ENCODE measurements at places on chromosomes 11 and 22.
A peak's percentile ranks its signal among the peaks of the same experiment; 100 is the strongest.

- DNase-seq, result no peak
Measured at GRCh38 chr11:119607726-119608125, 121.3 kb downstream of the NECTIN1 start.

DNA sequence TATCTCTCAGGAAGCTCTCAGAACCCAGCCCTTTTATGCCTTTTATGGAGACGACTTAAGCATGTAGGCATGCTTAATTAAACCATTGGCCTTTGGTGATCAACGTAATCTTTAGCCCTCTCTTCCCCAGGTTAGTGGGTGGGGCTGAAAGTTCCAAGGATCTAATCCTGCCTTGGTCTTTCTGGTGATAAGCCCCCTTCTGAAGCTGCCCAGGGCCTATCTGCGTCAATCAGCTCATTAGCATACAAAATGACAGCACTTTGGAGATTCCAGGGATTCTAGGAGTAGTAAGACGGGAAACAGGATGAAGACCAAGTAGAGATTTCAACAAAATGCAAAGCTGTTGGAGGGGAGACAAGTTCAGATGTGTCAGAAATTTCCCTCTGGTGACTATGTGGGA is 3.1 kb downstream of the FAM118A start:
- DNase-seq, result no peak

DNA sequence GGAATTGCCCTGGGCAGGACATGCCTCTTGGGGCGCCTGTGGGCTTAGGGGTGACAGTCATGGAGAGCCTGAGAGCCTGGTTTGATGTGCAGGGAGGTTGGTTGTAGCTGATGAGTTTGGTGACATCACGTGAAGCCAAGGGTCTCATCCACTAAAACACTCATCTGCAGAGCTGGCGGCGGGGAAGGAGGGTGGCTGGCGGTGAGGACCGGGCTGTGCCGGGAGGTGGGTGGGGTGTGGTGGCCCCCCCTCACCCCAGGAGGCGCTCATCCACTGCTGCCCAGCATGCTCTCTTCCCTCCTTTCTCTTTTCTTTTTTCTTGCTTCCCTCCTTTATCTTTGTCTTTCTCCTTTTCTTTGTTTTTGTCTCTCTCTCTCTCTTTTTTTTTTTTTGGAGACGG is 49.0 kb downstream of the GRAMD4 start:
- DNase-seq, result no peak

GRCh38 chr11:14347991-14348390 is 11.0 kb downstream of the RRAS2 start:
- DNase-seq, result no peak

DNA sequence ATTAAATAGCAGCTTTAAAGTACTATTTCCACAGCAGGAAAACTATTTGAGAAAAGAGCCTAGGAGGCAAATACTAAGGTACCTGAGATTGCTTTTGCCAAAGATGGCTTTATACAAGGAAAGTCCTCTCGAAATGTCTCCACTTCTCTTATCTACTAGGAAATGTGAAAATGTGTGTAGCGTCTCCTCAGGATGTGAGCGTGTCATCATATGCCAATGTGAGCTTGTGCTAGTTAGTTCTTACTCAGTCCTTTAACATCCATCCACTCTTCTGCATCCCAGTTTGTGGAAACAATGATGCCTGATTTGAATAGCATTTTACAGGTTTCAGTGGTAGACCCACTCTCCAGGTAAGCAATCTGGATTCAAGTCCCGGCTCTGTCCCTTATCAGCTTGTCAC is 421.0 kb downstream of the DYNC2H1 start:
- DNase-seq, result no peak

DNA sequence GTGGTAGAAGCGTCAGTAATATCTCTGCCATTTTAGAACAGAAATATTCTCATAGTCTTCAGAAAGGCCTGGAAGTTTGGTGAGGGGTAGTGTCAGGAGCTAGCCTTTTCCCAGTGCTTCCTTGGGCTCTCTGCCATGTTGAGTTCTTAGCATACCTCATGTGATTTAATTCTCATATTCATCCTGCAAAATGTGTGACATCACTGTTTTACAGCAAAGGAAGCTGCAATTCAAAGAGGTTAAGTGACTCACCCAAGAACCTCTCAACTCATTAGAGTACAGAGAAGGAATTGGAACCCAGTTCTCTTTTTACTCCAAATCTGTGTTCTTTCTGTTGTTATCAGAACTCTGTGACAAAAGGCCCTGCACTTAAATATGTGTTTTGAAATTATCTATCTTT is 72.1 kb downstream of the RNF169 start:
- no peak for DNase-seq

DNA sequence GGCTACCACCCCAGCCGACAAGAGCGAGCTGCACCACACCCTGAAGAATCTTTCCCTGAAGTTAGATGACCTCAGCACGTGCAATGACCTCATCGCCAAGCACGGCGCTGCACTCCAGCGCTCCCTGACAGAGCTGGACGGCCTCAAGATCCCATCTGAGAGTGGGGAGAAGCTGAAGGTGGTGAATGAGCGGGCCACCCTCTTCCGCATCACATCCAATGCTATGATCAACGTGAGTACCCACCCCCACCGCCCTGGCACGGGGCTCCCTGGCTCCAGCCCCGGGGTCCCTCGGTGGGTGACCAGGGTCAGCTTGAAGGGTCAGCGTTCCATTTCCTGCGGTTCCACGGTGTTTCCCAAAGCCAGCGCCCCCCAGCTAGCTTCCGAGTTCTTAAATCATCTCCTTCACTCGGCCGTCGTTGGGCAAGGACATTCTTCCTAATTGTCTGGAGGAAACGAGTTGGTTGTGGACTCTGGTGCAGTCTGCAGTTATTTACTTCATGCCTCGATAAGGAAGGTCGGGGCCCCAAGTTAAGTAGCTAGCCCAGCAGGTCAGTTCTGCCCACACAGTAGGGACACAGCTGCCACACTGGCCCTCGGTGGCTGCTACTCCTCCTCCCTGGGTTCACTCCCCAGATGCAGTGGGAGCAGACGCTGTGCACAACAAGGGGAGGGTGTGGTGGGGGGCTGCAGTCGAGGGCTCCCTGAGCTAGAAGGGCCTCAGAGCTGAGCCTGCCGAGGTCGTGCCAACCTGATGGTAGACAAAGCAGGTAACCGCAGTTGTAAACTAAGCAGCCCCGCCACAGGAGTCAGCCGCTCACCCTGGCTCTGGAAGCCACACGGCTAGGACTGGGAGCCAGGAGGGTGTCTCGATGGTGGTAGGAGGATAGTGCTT is 97.9 kb downstream of the MORC2 start:
- DNase-seq, result no peak

- DNase-seq, result no peak
Measured at GRCh38 chr11:45723397-45723796, 58.0 kb upstream of the CHST1 start.

DNA sequence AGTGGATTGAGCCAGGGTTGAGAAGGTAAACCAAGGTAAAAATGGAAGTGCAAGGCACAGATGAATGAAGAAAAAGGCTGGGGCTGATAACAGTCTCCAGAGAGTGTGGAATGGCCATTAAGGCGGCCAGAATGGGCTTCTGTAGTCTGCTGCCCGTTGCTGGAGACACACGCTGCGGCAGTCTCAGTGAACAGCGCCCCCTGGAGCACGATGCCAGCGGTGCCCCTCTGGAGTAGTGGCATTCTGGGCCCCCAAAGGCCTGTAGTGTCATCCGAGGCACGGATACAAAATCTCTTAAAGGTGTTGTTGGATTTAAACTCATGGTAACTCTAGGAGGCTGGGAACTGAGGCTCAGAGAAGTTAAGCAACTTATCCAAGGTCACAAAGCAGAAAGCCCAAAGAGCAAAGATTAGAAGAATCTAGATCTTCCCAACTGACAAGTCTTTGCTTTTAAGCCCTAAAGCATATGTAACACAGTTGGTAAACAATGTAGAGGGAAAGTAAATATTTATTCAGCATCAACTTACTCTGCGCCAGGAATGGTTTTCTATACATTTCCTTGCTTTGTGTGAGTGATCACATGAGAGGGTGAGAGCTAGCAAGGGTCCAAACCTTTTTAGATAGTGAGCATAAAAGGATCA is 18.2 kb downstream of the KCNJ1 start:
- DNase-seq, result peak; percentile 60

DNA sequence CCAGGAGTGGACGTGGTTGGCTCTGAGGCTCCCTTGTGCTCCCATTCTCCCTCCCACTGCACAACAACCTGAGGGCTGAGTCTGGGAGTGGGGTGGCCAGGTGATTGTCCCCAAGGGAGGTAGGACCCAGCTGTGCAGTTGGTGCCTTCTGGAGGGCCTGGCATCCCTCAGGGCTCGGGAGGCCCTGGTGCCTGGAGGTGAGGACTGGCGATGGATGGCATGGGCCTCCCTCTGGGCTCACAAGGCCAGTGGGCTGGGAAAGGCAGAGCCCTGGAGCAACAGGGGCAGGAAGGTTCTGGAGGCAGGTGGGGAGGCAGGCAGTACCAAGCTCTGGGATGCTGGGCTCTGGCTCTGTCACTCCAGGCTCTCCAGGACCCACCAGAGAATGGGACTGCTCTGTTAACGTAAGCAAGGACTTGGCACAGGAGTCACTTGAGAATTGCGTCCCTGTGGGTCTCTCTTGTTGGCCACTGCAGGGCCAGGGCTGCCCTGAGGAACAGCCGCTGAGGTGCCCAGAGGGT is 114.2 kb downstream of the KCNQ1OT1 start:
- DNase-seq, result no peak
